ENCODE measurements at places on chromosomes 4 and X.

GRCh38 chr4:136277741-136278140 is 1254.6 kb downstream of the PCDH18 start:
- DNase-seq = no peak

DNA sequence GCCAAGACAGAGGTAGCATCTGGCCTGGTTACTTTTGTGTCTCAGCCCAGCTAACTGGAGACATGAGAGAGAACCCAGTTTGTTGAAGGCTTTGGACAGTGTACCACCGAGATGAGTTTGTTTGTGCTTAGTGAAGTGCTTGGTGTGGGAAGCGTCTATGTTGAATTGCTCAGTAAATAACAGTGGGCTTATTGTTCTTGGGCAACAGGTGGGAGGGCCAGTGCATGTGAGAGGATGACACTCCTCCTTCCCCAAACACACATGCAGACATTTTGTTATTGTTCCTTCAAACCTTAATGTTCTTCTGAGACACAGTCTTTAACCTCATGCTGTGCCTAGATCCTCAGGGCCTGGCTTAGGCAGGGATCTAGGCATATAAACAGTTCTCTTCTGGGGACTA is 39.7 kb downstream of the MSN start:
- no peak for DNase-seq

GRCh38 chr4:7165874-7166201 is 26.5 kb upstream of the SORCS2 start:
- DNase-seq = no peak

DNA sequence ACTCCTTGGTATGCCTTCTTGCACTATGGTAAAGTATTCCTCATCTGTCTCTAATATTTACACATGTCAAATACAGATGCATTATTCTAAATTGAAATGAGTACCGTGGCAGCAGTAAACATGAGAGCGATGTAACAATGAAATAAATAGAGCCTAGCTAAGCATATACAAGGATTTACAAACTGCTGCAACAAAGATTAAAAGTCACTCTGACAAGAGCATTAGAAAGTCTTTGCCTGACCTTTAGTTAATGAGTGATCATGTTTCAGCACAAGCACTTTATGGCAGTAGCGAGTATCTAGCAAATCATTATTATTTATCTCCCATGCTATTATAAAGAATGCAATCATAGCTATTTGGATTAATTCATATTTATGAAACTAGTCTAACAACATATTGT is 547.0 kb upstream of the NDST4 start:
- no peak for DNase-seq

GRCh38 chr4:169846396-169846795 is 88.7 kb upstream of the HPF1 start:
- no peak for DNase-seq

DNA sequence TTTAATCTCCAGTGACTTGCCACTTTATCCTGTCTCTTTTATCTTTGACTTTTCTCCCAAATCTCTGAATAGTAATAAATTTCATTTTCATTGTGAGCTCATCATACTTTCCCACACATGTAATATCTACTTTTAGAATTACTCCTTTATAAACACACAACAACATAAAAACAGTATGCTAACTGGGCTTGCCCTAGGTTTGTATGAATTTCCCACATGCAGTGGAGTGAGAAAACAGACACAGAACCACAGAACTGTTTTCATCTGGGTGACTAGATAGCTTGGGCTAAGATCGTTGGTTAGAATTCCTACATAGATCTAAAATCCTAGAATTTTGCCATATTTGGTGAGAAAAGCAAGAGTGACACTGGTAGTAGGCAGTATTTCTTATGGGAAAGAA is 409.5 kb downstream of the SPRY1 start:
- no peak for DNase-seq

DNA sequence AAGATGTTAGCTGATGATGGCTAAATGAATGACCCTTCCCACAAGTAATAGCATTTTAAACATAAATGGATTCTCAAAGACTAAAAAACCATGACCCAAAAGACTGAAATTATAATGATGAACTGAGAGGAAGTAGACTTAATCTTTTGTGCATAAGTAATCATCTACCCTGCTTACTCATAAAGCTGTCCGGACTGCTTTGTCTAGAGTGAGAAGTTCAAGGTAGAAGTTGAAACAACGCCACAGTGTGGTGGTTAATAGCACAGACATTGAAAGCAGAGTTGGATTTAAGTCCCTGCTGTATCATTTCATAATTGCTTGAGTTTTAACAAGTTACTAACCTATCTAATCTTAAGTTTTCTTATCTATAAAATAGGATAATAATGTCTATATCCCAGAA is 346.6 kb downstream of the CENPC start:
- no peak for DNase-seq

- DNase-seq = no peak
These were observed 282.0 kb downstream of the ARHGAP24 start for GRCh38 chr4:85756938-85757337.

GRCh38 chr4:101244349-101244748 is 103.0 kb downstream of the PPP3CA start:
- no peak for DNase-seq
